H7 (cell line): ENCODE measurements at places on chromosomes 4 and X.

DNA sequence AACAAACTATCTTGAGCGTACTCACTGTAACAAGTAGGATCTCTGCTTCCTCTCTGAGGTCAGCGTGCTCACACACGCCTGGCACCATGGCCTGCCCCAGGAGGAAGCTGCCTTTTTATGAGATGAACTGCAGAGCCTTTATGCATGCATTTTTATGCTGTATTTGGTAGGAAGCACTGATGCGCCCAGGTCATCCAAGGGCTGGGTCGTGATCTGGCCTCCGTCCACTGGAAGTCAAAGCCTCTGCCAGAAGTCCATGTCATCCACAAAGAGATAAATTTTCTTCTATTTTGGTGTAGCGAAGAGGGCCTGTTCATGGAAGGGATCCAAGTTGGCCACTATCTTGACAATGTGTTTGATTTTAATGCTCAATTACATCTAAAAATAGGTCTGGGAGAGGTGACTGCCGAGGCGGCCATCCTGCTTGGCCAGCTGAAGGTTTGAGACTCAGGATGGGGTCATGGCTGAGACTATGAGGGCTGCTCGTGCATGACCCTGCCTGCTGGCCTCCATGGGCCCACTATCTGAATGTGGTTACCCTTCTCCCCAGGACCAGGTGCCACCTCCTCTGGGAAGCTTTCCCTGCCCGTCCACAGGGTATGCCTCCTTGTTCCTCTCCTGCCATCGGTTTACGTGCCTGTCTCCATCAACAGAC, 50.3 kb downstream of the HTRA3 start:
- DNase-seq = no peak

DNA sequence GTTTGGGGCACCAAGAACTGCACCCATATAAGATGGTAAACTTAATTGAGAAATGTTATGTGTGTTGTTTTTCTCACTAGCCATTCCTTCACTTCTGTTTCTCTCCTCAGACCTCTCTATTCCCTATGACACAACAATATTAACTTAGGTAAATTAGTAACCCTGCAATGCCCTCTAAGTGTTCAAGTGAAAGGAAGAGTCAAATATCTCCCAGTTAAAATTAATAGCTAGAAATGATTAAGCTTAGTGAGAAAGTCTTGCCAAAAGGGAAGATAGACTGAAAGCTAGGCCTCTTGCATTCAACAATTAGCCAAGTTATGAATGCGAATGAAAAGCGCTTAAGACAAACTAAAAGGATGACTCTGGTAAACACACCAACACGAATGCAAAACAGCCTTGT, 132.9 kb upstream of the KLF8 start:
- no peak for DNase-seq

- no peak for DNase-seq
Measured at GRCh38 chrX:50779694-50780093, 34.3 kb downstream of the SHROOM4 start.

DNA sequence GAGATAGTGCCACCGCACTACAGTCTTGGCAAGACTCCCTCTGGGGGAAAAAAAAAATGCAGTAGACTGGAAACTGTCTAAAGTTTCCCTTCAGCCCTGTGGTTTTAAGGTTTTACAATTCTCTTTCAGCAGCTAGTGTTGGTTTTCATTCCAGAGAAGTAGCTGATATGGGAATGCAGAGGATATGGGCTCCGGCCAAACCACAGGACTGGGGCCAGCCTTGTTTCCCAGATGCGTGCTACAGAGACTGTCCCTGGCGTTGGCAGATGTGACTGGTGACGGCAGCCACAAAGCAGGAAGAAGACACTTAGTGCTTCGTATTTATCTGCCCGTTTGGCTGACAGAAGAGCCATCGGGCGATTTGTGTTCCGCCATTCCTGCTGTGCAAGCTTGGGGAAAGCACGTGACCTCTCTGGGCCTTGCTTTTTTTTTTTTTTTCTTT, 43.2 kb downstream of the ZBTB49 start:
- DNase-seq = no peak

- no peak for DNase-seq
Measured at GRCh38 chrX:97389761-97390192, 506.1 kb downstream of the RPA4 start.

DNA sequence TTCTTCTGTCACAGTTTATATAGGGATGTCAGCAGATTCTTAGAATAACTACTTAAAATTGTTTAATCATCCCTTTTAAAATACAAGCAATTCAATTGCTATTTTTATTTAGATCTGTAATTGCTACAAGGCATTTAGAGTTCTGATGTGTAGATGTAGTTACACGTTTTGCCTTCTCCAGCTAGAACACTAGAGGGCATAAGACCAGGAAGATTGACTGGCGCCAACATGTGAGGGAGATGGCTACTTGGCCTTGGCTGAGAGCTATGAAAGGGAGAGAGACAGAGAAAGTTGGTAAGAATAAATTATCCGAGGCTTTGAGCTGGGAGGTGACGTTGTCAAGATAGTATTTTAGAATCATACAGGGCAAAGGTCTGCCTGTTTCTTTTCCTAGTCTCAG, 563.7 kb upstream of the PRKX start:
- no peak for DNase-seq

DNA sequence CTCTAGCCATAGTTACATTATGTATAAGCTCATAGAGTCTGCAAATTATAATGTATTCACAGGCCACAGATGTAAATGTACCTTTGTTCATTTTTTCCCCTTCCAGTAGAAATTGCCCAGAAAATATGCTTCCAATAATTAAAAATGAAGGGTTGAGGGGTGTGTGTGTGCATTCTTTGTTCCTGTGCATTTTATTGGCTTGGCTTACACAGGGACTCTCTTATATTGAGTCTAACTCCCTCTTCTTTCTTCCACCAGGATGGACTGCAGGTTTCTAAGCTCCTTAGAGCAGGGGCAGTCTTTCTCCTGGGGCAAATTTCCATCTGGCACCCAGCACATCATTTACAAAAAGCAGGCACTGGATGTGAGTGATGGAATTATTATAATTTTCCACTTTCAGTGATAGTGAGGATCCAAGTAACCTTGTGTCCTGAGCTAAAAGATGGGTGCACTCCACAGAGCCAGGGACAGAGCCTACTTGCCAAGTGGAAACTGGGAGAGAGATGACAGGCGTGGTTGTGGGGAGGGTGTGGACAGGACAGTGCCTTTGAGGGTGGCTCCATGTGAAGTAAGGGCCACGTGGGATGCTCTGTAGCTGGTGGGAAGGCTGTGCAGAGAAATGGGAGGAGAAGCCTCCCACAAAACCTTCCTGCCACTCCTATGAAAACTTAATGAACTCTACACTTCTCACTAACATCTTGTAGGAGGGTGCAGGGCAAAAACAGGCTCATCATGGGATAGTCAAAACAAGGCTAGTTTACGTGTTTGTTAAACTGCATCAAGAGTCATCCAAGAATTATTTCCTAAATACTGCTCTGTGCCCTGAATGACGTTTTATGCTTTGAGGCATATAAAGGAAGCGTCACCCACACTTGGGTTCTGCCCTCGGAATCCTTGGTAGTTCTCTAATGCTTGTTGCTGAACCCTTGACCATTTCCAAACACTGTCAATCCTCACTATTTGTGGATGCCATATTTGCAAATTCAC, 16.0 kb downstream of the IGFBP7 start:
- no peak for DNase-seq

DNA sequence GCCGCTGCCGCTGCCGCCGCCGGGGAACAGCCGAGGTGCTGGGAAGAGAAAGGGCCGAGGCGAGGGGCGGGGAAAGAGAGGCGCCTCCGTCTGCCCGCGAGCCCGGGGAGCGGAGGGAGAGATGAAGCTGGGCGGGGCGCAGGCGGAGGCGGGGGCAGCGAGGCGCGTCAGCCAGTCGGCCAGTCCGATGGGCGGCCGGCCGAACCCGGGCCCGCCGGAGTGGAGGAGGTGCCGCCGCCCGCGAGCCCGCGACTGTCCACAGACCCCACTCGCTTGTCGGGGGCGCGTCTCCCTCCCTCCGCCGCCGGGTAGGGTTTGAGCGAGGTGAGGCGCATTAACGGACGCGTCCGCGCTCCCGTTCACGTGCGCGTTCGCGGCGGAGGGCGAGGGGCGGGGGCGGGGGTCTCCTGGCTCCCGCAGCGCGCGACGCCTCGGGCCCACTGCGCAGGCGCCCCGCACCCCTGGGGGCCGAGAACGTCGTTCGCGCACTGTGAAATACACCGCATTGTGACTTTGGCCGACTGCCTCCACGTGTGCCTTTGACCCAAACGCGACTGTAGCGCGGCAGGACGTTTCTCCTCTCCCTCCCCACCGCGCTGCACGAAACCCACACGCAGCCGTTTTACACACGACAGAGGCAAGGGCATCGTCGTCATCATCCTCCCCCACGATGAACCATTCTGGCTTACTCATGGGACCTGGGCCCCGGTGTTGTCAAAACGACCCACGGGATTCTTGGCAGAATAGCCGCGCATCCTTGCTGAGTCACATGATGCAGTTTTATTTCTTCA, at the start of gene NUDT11:
TSS of gene NUDT11 (minus strand) at position 92 of the 791 bp plus-strand sequence. CDS start 148 bp downstream, outside the sequence.
- peak; percentile 82 for DNase-seq

DNA sequence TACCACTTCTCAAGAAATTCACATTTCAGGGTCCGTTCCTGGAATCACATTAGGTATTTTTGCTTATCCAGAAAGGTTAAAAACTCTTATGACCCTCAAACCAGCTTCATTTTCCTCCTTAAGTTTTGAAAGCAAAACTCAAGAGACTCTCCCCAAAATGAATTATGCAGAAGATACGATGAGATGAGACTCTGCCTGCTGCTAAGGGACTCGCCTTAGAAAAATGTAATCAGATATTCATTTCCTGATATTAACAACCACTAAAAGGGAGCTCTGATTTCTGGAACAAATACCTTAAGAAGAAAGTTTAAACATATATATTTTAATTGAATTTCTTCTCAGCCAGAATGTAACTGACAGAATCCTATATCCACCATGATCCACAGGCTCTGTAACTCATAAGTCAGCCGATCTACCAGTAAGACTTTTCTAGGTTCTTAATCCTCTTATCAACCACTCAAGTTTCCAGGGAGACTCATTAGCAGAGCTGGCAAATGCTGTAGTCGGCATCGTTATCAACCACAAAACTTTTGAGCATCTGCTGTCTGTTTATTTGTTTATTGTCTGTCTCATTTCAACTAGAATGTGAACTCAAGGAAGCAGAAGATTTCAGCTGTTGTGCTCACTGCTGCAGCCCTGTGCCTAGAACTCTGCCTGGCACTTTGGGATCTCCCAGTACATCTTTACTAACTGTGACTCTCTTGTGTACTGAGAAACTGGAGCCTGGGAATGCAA, 112.5 kb downstream of the LDB2 start:
- DNase-seq = no peak

GRCh38 chrX:150200820-150201287, 162.3 kb upstream of the MAMLD1 start:
- DNase-seq = no peak

GRCh38 chr4:54496412-54496811, 161.3 kb upstream of the KIT start:
- no peak for DNase-seq

- no peak for DNase-seq
Measured at GRCh38 chr4:179977378-179977777, 2265.8 kb upstream of the TENM3 start.

- DNase-seq = no peak
Measured at GRCh38 chr4:129371926-129372325, 276.0 kb downstream of the C4orf33 start.

GRCh38 chrX:66024092-66024467, 15.8 kb downstream of the VSIG4 start:
- DNase-seq = no peak

- DNase-seq = no peak
Measured at GRCh38 chr4:4810092-4810774, 49.2 kb upstream of the MSX1 start.

DNA sequence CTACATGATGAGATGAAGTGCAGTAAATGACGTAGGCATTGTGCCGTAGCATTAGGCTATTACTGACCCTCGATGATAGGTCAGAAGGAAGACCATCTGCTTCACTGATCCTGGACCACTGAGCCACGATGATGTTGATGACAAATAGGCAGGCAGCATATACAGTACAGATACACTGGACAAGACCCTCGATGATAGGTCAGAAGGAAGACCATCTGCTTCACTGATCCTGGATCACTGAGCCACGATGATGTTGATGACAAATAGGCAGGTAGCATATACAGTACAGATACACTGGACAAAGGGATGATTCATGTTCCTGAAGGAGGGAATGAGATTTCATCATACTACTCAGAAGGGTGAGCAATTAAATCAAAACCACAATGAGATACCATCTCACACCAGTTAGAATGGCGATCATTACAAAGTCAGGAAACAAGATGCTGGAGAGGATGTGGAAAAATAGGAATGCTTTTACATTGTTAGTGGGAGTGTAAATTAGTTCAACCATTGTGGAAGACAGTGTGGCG, 50.9 kb downstream of the BEND4 start:
- DNase-seq = no peak

DNA sequence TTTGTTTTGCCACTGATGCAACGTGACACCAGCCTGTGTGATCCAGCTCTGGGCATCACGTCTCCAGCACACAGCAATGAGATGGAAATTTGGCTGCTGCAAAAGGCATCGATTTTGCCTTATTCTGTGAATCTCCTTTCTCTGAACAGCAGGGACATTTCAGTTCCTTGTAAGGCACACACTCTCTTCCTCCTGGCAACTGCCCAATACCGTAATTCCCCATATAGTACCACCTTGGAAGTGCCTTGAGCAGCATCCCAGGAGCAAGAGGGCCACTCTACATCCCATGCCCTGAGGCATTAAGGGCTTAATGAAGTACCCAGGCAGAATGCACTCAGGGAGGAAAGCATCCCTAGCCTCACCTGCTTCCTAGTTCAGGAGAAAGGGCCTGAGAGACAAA, 10.5 kb upstream of the MAMLD1 start:
- no peak for DNase-seq

DNA sequence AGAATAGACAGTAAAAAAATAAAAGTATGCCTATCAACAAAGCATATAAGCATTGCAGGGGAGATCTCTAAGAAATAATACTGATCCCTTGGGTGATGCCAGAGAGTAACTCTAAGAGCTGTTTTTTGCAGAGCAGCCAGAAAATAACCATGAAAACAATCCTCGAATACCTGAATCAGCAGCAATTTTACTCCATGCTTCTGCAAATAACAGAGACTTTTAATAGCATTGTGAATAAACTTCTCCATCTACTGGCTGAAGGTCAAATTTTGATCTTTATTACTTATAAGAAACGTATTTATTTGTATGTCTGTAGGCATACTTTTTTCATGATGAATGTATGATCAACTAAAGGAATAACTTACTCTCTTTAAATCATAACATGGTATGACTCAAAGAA, 334.5 kb downstream of the GALNTL6 start:
- no peak for DNase-seq

DNA sequence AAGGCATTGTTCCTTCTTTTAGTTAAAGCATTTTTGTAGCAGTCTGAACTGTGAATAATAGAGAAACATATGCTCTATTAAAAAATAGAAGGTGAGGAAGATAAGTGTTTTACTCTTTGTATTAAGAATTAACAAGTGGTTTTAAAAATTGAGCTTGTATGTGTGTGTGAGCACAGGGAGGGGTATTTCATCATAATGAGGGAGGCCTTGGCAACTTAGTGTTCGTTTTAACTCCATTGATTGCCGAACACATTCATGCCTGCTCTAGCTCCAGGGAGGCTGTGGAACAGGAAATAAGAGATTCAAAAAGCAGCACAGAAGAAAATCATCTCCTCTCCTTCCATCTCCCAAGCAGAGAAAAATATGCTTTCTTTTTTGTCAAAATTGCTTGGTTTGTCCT, 14.8 kb downstream of the SHROOM3 start:
- DNase-seq = no peak
